Stimulated activated CD4-positive, alpha-beta T cell treated with anti-CD3 and anti-CD28 coated beads, Interleukin-2, amount 100 ng/mL, for 24 hours (primary cell): ENCODE measurements at places on chromosomes 12 and 14.

DNA sequence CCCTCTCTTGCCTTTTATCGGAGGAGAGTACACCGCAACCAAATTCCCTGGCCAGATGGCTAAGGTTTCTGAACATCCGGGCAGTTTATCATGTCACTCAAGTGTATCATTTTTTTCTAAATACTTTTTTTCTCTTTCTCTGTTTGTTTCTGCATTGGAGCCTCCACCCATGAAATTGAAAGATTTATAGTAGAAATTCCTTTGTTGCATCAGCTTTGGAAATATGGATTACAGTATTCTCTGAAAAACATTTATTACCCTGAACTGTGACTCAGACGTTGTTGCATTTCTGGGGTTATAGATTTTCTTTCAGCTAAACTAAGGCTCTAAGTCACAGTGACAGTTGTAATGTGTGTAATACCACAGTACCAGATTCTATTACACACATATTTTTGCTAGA lies 187.0 kb downstream of the SPTSSA start:
- no peak for DNase-seq

DNA sequence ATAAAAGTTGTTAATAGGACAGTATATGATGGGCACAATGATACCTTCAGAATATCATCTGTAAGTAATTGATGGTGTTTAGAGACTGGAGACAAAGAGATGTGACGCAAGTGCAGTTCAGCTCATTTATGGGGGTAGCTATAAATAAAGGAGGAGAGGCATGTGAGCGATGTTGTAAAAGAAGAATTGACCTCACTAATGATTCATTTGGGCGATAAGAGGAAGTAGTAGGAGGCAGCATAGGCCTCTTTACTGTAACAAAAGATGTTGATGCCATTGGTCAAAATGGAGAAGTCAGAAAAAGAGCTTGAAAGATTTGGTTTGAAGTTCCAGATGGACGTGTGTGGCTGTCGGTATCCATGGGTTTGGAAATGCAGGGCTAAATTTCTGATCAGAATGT lies 70.0 kb downstream of the FLRT2 start:
- no peak for DNase-seq

- DNase-seq: no peak
Measured at GRCh38 chr12:28570811-28571210, 380.6 kb downstream of the CCDC91 start.

- DNase-seq: no peak
Measured at GRCh38 chr12:98369581-98369980, 145.8 kb upstream of the TMPO start.

DNA sequence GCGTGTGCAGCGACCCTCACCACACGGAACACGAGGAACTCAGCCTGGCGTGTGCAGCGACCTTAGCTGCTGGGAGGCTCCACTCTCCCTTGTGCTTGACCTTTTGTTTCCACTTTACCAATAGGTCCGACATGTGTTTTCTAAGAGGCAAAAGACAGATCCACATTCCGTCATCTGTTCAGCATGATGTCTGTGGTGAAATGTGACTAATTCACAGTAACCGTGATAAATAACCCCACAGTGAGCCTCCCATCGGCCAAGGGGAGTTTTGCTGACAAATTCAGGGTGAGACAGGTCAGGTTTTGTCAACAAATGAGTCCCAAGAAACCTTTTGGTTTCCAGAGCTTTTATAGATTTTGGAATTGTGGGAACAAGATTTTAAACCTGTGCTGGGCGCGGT lies 55.9 kb downstream of the MOK start:
- DNase-seq: no peak
